AML-193 (cell line): ENCODE measurements at places on chromosomes 16 and 17.

GRCh38 chr16:66275775-66276428, 90.6 kb upstream of the CDH5 start:
- DNase-seq, result peak; percentile 16

DNA sequence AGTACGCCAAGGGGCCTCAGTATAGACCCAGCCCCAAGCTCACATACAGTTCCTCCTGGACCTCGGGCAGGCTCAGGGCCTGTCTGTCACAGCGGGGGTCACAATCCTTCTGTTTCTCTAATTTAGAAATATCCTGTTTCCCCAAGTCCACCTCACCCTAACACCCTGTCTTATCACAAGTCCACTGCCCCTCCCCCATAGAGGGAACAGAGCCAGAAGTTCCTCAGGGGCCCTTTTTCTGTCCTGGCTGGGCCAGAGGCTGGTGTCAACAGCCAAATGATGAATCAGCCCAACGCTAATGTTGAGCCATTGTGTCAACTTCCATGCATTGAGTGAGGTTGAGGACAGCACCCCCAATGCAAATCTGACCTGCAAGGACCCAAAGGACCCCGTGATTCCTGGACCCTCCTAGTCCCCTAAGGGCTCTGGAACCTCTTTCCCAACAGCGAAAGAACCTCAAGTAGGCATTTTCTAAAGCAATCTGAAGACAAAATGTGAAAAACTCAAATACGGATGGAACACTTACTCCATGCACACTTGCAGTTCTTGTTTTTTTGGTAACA, 58.6 kb downstream of the PECAM1 start:
- DNase-seq, result peak; percentile 67

- no peak for DNase-seq
Observed at GRCh38 chr16:75599452-75600277, 23.4 kb downstream of the ADAT1 start.

DNA sequence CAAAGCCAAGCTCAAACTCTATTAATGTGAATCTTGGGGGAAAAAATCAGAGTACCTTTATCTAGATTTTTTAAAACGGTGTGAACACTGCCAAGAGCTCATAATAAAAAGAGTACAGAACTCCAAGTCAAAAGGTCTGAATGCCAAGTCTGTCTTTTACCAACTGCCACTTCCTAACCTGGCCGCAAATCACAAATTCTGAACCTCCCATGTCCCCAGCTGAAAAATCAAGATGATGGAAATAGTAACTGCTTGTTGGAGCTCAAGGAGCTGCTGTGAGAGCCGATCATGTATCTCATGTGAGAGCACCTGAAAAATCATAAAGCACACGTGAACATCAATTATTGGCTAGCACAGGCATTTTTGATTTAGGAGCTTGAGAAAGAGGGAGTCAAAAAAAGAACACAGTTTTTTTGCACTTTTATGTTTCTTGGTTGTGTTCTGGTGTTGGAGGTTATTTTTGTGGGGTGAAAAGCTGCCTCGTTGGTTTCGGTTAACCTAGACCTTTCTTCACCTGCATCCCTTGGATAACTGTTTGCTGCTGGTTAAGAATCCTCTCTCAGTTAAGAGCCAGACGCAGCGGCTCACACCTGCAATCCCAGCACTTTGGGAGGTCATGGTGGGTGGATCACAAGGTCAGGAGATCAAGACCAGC, 50.5 kb downstream of the GAS7 start:
- DNase-seq, result no peak

DNA sequence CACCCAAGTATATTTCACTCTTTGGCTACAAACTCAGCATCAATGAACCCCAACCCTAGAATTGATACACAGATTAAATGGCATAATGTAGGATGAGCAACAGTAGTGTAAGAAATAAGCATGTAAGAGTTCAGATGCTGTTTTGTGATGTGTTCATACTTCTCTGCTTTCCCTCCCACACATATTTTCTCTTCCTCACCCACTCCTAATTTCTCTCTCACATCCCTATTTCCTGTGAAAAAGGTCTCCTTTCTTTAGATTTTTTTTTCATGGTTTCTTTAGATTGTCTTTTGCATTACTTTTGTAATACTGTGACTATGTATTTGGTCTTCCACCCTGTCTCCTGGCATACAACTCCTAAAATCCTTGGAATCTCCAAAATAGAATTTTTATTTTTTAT, 21.7 kb downstream of the CREBBP start:
- no peak for DNase-seq

DNA sequence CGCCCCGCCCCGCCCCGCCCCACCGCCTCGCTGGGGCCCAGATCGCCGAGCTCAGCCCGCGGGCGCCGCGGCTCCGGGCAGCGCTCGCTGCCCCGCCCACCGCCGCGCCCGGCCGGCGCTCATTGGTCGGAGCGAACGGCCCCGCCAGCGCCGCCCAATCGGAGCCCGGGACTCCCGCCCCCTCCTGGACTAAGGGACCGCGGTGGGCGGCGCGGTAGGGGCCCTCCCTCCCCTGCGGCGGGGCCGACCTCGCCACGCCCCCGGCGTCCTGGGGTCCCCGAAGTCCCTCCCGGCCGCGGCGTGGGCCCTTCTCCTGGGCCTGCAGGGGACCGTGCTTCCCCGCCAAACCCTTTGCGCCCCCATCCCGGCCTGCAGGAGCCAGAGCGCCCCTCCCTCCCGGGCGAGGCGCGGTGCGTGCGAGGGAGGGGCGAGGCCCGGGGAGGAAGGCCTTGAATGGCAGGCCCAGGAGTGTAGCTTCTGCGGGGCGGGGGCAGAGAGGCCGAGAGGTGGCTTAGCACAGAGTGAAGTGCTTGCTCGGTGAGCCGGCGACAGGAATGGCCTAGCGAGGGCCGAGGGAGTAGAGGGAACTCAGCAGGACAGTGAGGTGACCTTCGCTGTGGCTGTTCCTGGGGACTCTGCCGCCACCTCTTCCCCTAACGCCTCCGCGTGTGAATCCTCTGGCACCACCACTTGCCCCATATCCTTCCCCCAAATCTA, at the start of gene CAMKK1:
Gene CAMKK1 (minus strand): TSS at position 51 of the 717 bp plus-strand sequence. CDS start 7,366 bp downstream, outside the sequence.
- DNase-seq, result peak; percentile 54

GRCh38 chr16:70664325-70665112, 18.2 kb downstream of the IL34 start:
- no peak for DNase-seq

GRCh38 chr16:84703681-84704080, 3.9 kb downstream of the USP10 start:
- no peak for DNase-seq

DNA sequence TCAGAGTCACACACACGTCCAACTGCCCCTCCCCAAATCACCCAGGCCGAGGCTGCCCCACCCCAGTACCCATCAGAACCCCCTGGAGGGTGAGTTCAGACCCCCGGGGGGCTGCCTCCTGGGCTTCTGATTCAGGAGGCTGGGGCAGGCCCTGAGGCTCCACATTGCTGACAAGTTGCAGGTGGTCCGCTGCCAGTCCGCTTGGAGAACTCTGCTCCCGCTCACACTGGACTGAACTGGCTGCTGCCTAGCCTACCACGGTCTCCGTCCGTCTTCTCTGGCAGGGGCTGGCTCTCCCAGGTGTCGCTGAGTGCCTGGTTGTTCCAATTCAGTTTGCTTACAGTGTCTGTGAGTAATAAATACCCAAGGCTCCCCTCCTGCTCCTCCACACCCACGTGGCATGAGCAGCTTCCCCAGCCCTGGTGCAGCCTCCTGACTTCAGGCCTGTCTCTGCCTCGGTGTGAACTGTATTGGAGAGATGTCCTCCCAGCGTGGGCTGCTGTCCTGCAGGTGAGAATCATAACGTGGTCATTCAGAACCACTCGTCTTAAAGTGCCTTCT, 163.4 kb downstream of the LAT start:
- no peak for DNase-seq

DNA sequence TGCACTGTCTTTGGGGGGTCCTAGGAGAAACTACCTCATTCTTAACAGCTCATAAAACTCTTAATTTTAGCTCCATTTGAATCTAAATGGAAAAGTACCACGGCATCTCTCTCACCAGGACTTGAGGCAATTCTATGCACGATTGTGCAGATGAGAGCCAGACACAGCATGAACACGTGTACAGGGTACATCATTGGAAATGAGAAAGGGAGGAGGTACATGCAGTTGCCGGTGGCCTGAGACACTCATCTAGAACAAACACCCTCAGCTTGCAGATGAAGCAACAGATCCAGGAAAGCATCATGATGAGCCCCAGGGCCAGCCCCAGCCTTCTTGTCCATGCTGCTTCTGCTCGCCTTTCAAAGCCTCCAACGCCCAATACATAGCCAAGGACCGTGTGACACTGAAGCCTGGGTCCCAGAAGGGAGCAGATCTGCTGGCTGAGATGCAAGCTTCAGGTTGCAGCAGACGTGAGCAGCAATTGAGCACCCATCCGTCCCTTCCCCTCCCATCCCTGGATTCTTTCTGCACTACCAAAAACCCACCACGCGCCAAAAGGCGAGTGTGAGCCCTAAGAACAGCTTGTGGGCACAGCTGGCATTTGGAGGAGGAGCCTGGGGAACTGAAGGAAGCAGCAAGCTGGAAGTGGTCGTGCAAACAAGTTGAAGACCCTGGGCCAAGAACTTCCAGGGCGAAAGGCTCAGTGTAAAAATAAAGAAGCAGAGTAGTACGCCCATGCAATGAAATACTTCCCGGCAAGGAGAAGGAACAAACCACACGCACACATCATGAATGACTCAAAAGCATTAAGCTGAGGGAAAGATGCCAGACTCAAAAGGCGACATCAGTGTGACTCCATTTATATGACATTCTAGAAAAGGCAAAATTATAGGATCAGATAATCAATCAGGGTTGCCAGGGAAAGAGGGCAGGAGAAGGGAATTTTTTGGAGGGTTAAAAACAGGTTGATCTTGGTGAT, 7.3 kb upstream of the RCVRN start:
- DNase-seq, result no peak

DNA sequence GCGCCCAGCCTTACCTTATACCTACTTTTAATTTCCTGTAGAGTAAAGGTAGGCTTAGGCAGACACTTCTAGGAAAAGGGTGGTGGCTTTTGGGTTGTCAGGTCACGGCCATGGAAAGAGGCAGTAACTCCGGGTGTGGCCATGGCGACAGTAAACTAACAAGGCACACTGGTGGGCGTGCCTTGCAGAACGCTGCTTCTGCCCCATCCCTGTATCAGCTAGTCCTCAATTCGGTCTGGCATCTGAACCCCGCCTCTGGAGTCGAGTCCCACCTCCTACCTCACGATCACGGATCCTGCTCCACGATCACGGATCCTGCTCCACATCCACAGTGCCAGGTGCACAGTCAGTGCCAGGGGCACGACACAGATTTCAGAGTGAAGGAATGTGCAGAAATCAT, 5.6 kb downstream of the ADCY9 start:
- DNase-seq, result no peak

- DNase-seq, result no peak
Observed at GRCh38 chr16:87864331-87864989, 4.8 kb downstream of the SLC7A5 start.

DNA sequence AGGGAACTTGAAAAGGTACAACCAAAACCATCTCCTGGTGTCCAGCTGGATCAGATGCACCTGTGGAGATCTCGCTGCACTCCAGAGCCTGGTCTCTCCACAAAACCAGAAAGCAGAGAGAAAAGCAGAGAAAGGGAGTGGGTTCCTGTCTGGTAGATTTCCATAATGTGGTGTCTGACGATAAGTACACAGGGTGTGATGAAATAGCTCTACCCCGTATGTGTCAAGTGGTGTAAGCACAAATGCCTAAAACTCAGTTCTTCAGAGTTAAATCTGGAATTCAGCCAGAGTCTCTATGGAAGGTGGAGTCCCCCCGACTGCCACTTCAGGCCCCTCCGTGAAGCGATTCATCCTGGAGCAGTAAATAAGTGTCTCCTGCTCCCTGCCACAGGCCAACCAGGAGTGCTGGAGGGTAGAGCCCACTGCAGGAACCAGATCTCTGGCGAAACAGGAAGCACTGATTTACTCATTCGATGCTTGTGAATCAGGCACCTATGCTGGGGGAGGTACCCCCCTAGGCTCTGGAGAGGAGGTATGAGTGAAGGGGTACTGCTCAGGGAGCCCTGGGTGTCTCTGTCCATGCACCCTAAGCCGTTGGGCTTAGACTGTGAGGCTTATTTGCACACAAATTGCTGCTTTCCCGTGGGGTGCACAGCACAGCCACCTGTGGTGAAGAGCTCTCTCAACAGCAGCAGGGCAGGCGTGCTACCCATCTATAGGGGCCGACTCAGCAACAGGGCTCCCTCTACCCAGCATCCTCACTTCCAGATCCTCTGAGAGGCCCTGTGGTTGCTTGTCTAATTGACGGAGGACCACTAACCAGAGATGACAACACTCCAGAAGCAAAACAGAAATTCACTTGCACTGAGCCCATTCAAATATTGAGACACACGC, 97.1 kb upstream of the MYOCD start:
- no peak for DNase-seq

DNA sequence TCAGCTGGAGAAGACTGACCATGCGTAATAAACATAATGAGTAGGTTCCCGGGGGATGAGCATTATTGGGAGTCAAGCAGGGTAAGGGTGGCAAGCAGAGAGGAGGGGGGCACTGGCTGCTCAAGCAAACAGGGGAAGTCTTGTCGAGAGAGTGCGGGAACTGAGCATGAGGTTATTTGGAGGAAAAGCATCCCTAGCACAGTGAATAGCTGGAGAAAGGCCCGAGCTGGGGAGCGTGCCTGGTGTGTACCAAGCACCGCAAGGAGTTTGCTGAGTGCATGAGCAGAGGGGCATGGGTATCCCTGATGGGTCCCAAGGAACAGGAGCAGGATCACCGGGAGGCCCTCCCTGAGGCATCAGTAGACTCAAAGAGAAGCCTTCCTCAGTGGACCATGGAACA, 17.2 kb downstream of the CYTH1 start:
- DNase-seq, result no peak

DNA sequence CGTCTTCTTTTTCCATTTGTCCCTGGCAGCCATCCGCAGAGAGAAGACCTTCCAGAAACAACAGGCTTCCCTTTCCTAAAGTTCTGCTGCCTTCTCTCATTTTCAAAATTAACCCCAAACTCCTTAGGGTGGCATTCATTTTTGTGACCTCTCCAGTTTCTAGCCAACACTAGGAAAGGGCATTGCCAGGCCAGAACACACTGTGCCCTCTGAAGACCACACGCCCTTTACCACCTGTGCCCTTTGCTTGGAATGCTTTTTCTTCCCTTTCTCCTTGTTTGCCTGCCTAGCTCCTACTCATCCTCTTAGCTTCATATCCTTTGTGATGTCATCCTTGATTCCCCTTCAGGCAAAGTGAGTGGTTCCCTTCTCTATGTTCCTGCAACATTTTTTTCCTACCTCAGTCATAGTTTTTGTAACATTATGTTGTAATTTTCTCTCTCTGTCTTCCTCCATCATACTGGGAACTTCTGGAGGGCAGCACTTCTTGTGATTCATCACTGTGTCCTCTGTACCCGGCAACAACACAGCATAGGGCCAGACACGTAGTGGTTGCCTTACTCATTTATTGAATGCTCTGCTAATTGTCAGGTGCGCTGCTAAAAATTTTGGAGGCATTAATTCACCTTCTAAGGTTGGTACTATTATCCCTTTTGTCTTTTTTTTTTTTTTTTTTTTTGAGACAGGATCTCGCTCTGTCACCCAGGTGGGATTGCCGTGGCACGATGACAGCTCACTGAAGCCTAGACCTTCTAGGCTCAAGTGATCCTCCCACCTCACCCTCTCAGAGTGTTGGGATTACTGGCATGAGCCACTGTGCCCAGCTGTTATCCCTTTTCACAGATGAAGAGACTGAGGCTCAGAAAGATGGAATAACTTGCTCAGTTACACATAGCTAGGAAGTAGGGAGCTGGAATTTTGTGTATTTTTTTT, 1.0 kb downstream of the KAT8 start:
- DNase-seq, result peak; percentile 57

GRCh38 chr17:7348478-7349242, 3.3 kb upstream of the KCTD11 start:
- DNase-seq, result no peak
